ENCODE measurements at places on chromosomes 6 and 20. TPM values are rescaled to one million over a fixed set of nuclear protein-coding genes. Genes with fewer than 3 reads are reported as not detected.

EFCAB8 gene
- total RNA-seq: 0.32 TPM

MCHR2 gene
- total RNA-seq: not detected

SGK2 gene
- 0.64 TPM for total RNA-seq

SNHG17 gene
- total RNA-seq: 8.6 TPM

COX4I2 gene
- total RNA-seq: not detected

CCM2L gene
- total RNA-seq: not detected

CTAGE9 gene
- total RNA-seq: not detected

FERMT1 gene
- 4.3 TPM for total RNA-seq

GHRH gene
- not detected for total RNA-seq

CST4 gene
- total RNA-seq: 0.32 TPM

ATP6V1G2 gene
- total RNA-seq: 1.3 TPM

PSORS1C1 gene
- total RNA-seq: 3.0 TPM
